Endodermal cell (in vitro differentiated cells): ENCODE measurements at places on chromosomes 3 and 15.
A peak's percentile ranks its signal among the peaks of the same experiment; 100 is the strongest.

GRCh38 chr3:29822071-29822470, 541.2 kb downstream of the RBMS3 start:
- DNase-seq = no peak

DNA sequence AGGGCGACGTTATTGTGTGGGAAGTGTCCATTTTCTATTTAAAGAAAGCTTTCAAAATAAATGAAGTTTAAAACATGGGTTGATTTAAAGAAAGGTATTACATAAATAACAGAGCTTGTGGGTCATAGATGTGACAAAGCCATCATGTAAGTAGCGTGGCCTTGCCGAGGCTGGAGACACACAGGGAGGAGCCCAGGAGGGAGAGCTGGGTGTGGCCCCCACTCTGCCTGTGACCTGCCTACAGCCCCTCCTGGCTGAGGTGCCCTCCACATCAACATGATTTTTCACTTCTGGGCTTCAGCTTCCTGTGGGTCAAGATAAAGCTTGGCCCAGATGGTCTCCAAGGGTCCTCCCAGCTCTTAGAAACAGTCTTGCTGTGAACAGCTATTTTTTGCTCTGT, 12.5 kb upstream of the MGLL start:
- no peak for DNase-seq

- DNase-seq = peak; percentile 76
Observed at GRCh38 chr15:76340198-76340802, 3.7 kb downstream of the ISL2 start.

GRCh38 chr15:80461356-80462095, 57.3 kb downstream of the ARNT2 start:
- no peak for DNase-seq

GRCh38 chr3:192055946-192056345, 595.0 kb downstream of the PYDC2 start:
- no peak for DNase-seq
